ENCODE measurements at places on chromosomes 13 and 19.

GRCh38 chr13:29483211-29483610, 112.3 kb downstream of the SLC7A1 start:
- no peak for DNase-seq

DNA sequence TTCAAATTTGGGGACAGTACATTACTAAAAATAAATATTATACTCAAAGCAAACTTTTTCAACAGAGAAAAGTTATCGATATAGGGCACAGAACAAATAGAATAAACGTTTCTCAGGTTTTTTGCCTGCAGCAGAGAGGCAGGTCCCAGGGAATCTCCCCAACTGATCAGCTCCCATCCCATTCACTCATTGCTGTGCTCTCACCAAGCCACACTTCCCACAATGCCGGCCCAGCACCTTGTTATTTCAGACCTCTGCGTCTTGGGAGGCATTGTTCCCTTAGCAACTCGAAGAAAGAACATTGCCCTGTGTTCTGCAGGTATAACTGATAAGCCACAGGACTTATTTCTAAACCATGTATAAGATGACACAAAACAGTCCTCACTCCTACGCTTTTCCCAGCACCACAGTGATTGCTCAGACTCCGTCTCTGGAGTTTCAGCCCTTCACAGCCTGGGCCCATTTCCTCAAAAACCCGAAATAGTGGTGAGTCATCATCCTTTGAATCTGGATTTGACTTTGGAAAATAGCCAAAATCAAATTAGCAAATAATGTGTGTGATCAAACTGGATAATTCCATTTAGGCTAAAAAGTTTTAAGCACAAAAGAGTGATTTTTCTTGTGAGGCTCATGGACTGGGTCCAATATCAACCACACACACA, 100.4 kb downstream of the DCLK1 start:
- no peak for DNase-seq

DNA sequence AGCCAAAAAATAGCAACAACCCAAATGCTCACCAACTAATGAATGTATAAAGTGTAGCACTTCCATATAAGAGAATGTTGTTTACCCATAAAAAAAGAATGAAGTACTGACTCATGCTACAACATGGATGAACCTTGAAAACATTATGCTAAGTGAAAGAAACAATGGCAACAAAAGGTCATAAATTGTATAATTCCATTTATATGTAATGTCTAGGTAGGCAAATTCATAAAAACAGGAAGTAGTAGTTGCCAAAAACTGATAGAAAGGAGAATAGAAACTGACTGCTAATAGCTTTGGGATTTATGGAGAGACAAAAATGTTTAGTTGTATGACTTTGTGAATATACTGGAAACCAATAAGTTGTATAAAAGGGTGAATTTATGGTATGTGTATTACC, 21.6 kb downstream of the MYCBP2 start:
- no peak for DNase-seq

- peak; percentile 52 for DNase-seq
These were observed 30.5 kb downstream of the ZIC5 start for GRCh38 chr13:99941086-99941485.

DNA sequence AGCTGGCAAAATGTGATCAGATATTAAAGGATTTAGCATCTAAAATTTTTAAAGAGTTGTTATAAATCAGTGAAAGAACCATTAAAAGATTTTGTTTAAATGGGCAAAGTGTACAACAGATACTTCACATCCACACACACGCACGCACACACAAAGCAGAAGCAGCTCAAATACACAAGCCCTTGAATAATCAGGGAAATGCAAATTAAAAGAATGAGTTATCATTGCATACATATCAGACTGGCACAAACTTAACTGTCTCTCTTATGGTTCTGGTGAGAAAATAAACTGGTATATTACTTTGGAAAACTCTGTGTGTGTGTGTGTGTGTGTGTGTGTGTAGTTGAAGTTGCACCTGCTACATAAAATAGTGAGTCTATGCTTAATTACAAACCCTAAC, 59.3 kb downstream of the CRYL1 start:
- DNase-seq = peak; percentile 69

GRCh38 chr13:51950722-51951121, 60.5 kb downstream of the ATP7B start:
- DNase-seq = no peak

- DNase-seq = no peak
These were observed 8.6 kb downstream of the C19orf25 start for GRCh38 chr19:1470305-1471009.

GRCh38 chr13:47306991-47307390, 410.1 kb upstream of the HTR2A start:
- no peak for DNase-seq

DNA sequence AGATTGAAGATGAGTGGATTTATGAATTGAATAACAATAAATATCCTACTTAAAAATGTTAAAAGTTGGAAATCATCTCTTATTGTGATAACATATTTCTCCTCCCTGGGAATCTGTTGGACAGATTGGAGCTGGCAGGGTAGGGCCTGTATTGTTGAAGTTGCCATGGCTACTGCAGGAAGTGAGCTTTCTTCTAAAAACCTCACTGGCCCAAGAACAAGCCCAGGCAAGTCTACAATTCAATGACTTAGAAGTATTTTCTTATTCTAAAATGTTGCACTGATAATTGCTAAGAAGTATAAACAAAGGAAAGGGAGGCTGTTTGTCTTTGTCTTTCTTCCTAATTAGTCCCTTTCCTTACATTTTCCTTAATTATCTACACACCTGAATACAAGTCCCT, 112.1 kb downstream of the DLEU7 start:
- DNase-seq = no peak

DNA sequence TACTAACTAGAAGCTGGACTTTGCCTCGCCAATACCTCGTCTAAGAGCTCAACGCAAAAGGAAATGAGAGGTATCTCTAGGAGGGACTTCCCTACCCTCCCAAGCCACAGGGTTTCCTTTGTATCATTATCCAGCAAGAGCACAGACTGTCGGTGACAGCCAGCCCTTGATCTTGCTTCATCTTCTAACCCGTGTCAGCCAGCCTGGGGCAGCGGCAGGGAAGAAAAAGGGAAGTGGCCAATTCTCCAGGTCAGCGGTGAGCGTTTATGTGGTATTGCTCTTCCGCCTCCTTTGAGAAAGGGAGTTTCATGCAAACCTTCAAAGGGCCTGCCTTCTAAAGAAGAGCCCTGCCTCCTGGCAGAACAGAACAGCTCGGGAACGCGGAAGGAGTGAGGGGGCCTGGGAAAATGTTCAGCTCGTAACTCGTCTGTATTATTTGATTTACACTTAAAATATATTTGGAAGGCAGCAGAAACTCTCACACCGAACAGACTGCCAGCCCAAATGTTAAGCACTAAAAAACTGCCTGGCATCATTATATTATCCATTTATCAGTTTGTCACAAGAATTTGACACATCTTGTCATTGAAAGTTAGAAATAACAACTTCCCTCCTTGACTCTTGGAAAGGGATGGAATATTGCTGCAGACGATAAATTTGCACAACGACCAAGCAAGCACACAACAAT, 41.8 kb downstream of the EFNB2 start:
- DNase-seq = no peak

GRCh38 chr19:16368385-16369305, 44.0 kb downstream of the KLF2 start:
- DNase-seq = no peak

- no peak for DNase-seq
These were observed 2868.3 kb upstream of the PCDH20 start for GRCh38 chr13:64283926-64284325.

DNA sequence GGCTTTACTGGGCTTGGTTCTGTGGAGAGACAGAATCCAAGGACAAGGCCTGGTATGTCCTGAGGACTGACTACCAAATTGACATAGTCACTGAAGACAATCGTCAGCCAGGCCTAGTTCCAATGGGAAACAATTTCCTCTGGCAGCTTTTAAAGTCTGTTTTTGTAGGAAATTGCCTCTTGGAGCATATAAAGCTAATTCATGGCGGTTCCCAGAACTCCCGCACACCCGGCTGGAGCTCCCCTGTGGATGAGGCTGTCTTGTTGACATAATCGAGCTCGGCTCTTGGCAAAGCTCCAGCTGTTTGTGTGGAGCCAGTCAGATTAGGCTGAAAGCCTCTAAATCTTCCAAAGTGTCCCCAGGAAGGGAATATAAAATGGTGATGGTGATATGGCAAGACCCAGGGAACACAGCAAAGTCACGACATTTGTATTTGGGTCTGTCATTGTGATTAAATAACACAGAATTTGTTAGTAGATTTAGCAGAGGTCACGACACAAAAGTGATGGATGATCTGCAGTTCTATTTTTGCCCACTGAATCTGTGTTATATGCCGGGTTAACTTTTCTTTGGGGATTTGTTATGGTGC, 395.0 kb downstream of the PCDH9 start:
- no peak for DNase-seq

GRCh38 chr13:80441968-80442367, 101.0 kb upstream of the SPRY2 start:
- no peak for DNase-seq

DNA sequence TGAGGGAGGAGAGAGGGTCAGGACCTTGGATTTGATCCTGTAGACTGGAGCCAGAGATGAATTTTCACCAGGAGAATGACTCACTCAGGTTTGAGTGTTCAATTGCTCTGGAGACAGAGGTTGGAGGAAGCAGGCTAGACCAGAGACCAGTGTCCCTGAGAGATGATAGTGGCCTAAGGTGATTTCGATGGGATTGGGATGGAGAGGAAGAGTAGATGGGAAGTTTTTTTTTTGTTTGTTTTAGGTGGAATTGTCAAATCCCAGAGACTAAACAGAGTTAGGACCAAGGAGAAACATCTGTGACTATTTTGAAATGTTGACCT, 2.3 kb downstream of the CEBPG start:
- no peak for DNase-seq

DNA sequence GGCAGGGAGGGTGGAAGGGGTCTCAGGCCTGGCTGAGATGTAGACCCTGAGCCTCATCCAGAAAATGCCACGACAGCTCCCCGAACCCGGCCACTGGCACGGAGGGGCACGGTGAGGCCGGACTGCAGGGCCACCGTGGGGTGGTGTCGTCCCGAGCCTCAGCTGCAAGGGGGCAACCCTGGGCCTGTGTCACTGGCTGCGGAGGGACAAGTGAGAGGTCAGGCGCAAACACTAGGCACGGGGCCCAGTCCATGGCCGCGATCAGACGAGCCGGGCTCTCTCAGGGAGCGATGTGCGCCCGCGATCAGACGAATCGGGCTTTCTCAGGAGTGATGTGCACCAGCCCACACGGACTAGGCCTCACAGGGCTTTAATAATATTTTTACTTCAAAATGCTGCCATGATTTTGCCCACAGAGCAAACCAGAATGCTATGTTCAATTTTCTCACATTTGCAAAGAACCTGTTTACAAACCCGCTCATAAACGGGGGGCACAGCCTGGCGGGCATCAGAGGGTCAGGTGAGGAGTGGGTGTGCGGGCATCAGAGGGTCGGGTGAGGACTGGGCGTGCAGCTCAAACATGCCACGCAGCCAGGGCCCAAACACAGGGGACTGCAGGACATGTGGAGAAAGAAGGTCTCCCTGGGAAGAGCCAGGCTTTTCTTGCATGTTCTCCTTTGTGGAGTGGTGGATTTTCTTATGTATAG, 42.6 kb upstream of the C13orf46 start:
- DNase-seq = no peak

All from NCI-H526 treated with DMSO at 0.1 percent for 48 hours (cell line).